Small intestine (tissue), 16 donors: ENCODE measurements at places on chromosomes 1 and 21.
A peak's percentile ranks its signal among the peaks of the same experiment; 100 is the strongest.

- peak; percentile 36 for DNase-seq
These were observed 59.2 kb downstream of the MATN1 start for GRCh38 chr1:30664103-30664755.

DNA sequence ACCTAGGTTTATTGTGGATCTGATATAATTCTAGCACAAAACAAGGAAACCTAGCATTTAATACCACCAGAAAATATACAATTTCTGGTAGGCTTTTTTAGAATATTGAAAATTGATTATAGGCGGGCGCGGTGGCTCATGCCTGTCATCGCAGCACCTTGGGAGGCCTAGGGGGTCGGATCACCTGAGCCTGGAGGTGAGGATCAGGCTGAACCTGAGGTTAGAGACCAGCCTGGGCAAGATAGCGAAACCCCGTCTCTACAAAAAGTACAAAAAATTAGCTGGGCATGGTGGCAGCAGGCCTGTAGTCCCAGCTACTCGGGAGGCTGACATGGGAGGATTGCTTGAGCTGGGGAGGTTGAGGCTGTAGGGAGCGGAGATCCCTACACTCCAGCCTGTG lies 948 bp upstream of the COP1 start:
- DNase-seq, result peak; percentile 25

DNA sequence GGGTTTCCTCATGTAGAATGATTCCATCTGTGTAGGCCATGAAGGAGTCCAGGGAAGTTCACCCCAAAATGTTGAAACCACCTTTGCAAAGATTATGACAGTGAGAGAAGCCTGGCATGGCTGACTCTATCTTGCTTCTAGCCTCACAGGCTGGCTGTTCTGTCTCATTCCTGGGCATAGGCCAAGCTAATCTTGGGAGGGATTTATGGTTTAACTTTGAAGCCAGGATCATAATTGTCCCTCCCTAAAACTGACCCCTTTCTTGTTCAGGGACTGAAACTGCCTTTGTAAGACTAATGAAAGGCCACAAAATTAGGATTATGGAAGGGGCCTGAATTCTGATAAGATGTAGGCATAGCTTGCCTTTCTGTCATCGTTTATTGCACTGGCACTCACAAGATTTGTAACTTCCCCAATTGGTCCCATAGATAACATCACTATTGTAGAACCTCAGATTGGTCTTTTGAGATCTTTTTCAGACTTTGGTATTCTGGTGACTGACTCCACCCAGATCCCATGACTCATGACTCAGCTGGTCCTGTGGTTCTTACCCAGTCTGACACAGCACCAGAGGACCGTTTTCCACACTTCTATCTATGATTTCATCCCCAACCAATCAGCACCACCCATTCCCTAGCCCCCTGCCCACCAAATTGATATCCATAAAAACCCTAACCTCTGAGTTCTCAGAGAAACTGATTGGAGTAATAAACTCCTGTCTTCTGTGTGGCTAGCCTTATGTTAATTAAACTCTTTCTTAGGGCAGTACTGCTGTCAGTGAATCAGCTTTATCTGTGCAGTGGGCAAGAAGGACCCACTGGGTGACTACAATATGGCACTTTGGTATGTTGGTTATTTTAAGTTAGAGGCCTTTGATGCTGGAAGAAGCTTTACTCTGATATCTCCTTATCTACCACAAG lies 13.6 kb upstream of the LAMTOR5 start:
- DNase-seq, result peak; percentile 21

DNA sequence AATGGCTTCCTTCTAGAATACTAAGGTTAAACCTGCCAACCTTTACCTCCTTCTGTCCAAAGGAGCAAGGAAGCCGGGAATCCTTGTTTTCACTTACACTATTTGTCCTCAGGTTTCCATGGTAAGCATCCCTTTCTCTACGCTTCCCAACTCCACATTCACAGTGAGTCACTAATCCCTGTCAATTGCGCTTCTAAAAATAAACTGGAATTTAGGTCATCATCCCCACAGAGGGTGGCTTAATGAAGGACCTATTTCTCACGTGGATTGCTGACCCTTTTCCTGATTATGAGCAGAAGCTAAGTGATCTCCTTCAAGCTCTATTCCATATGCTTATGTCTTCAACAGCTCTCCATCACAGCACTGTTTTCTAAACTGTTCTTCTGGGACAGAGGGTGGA lies 39.9 kb upstream of the ABCA4 start:
- no peak for DNase-seq

DNA sequence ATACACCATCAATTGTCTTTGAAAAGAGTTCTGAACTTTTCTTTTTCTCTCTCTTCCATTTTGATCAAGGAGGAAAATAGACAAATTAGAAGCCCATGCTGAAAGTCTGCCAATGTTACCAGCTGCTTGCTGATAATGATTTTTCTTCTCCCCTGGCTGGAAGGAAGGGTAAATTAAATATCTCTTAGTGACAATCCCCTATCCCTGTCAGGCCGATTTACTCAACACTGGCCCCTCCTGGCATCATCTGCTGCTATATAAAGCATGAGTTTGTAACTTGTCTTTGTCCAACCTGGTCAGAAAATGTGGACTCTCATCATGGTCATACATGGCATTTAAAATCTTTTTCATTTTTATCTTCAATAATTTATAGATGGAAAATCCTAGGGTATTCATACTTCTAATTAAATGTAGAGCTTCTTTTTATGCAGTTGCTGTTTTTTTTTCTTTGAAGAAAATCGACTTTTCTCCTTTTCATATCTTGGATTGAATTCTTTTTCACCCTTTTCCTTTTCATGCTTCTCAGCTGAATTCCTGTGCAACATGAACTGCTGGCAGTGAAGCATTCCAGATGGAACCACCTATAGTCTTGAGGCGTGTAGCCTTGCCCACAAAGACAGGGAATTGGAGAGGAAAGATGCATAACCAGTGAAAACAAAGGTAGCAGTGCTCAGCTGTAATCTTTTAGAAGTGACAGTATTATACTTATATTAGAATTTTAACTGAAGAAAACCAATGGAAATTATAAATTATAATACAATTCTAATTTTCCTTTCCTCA lies 214.7 kb upstream of the PTGFR start:
- DNase-seq, result no peak

GRCh38 chr1:67264152-67264551 lies 43.5 kb upstream of the IL12RB2 start:
- DNase-seq, result no peak

- DNase-seq, result no peak
These were observed 10.7 kb downstream of the APP start for GRCh38 chr21:26159869-26160268.

GRCh38 chr1:151846686-151847237 lies 6.8 kb downstream of the THEM5 start:
- DNase-seq, result no peak

DNA sequence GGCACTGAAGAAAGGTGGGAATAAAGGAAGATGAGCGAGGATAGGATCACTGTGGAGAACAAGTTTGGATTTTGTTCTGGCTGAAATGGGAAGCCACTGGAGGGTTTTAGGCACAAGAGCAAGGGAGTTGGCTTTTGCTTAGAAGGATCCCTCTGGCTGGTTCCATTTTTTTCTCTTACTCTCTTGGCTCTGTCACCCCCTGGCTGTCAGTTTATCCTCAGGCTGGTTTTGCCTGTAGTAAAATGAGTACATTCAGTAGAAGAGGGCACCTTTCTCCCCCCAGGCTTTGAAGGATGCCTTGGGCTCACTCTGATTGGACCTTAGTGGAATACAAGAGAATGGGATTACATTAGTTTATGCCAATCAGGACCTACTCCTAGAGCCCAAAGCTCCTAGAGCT lies 17.1 kb downstream of the CACHD1 start:
- no peak for DNase-seq

DNA sequence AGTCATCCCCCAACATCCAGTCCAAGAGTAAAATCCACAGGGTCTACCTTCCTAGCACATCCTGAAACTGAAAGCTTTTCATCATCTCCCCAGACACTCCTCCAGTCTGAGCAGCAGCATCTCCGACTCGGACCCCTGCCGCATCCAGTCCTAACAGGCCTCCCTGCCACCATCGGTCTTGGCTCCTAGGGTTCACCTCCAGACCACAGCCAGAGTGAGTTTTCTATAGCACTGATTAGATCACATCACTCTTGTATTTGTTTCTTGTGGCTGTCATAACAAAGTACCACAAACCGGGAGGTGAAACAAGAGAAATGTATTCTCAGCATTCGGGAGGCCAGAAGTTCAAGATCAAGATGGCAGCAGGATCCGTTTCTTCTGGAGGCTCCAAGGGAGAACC lies 187.8 kb downstream of the TOMM20 start:
- DNase-seq, result no peak

DNA sequence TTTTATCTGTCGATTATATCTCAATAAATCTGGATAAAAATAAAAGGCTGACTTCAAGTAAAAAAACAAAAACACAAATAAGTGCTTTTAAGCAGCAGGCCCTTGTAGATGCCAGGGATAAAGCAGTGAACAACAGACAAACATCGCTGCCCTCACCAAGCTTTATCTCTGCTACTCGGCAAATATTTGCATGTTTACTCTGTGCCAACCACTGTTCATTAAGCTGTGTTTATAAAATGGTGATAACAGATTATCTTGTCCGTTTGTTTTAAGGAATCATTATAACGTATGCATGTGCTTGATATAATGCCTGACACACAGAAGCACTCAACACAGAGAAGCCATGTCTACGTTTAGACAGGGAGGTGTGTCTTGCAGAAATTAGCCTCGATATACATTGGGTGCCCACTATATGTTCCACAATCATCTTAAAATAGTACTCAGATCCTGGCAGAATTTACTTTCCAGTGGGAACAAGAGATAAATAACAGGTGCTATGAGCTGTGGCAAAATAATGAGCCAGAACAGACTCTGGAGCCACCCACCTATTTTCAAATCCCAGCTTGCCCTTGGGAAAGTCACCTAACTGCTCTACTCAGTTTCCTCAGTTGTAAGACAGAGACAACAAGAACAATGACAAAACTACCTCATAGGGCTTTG lies 47.2 kb downstream of the TRIT1 start:
- no peak for DNase-seq

- DNase-seq, result no peak
These were observed 9.8 kb downstream of the C1orf74 start for GRCh38 chr1:209774592-209774991.

DNA sequence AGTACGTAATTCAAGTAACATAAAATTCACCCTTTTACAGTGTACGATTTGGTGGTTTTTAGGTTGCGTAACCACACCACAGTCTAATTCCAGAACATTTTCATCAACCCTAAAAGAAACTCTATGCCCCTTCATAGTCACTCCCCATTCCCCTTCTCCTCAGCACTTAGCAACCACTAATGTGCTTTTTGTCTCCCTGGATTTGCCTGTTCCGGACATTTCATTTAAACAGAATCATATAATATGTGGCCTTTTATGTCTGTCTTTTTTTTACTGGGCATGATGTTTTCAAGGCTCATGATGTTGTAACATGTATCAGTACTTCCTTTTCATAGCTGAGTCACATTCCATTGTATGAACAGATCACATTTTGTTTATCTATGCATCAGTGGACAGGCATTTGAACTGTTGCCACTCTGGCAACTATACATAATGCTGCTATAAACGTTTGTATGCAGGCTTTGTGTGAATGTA lies 20.8 kb downstream of the OBSCN start:
- DNase-seq, result no peak

- peak; percentile 65 for DNase-seq
These were observed 23.3 kb downstream of the RPRD2 start for GRCh38 chr1:150387200-150387599.

GRCh38 chr1:178342745-178343144 lies 154.0 kb downstream of the CLEC20A start:
- no peak for DNase-seq

- DNase-seq, result no peak
These were observed 121.1 kb downstream of the NUF2 start for GRCh38 chr1:163442895-163443294.

DNA sequence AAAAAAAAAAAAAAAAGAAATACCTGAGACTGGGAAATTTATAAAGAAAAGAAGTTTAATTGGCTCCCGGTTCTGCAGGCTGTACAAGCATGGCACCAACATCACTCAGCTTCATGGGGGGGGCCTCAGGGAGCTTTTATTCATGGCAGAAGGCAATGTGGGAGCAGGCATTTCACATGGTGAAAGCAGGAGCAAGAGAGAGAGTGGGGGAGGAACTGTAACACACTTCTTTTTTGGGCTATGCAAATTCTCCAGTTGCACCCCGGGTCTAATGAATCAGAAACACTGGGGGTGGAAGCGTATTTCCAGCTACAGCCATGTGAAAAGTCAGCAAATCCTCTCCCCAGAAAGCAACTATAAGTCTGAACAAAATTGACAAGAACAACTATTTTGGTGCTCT lies 11.8 kb upstream of the SOD1 start:
- no peak for DNase-seq

- no peak for DNase-seq
These were observed 124.9 kb upstream of the TNFSF4 start for GRCh38 chr1:173332026-173332425.

DNA sequence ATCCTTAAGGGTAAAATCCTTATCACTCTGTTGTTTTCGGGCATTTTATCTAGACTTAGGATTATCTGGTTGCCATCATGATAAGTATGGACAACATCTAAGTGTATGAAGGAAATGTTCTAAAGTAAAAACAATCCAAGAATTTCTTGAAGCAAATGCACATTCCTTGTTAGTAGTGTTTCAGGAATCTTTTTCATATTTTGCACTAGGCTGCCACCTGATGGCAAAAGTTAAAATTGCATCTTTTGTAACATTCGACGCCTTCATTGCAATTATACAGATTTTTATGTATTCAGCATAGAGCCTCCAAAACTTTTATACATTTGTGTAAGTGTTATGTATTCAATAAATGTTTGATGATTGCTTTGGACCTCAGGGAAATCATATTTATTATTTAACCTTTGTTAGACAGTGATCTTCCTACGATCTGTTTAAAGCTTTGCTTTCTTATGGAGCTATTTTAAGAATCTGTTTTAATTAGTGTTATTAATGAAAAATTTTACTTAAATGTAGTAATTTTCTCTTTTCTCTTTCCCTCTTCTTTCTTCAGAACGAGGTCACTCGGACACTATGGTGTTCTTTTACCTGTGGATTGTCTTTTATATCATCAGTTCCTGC lies 49.4 kb upstream of the KIAA1614 start:
- DNase-seq, result peak; percentile 69

GRCh38 chr1:10438677-10439163 lies 8.5 kb downstream of the CENPS start:
- peak; percentile 30 for DNase-seq

- no peak for DNase-seq
These were observed 28.9 kb upstream of the RGS1 start for GRCh38 chr1:192546596-192547190.

DNA sequence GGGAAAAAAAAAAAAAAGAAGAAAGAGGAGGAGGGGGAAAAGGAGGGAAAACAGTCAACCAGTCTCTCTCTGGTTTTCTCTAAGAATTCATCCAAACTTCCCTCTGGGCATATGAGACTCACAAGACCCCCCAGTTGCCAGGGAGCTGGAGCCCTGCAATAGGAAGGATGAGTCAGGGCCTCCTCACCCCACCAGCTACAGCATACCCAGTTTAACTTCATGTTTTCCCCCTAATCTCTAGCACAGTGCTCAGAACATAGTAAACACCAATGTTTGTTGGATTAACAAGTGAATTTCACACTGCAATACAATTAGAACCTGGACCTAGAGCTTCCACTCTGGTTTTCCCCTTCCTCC lies 7.8 kb downstream of the F11R start:
- no peak for DNase-seq

- DNase-seq, result no peak
These were observed 37.8 kb downstream of the SGIP1 start for GRCh38 chr1:66571789-66572188.
